GM23248 (cell line): ENCODE measurements at places on chromosomes 2 and 18.

DNA sequence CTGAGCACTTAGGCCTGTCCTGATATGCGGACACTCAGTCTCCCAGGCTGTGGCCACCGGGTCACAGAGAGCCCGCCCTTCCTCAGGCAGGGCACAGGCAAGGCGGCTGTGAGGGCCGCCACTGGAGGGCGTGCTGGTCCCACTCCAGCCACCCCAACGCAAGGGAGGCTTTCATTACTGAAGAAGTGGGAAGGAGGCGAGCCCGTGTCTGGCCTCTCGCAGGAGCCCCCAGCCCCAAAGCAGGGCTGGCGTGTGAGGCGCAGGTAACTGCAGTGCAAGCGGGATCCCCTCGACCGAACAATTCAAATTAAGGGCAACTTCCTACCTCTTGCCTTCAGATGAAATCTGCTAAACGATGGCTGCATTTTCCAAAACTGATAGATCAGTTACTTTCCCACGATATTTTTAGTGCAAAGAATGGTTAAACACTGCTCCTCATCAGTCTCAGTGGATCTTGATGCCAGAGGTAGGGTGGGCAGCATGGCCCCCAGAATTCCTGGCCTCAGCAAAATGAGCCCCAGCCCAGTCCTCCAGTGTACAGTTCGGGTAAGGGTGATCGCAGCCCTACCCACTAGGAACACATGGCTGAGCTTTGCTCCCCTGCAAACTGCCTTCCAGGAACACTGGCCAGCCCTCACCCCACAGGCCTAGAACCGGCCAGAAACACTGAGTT, 97.2 kb downstream of the SEPTIN10 start:
- DNase-seq = peak; percentile 50
- 0 out of 2 replicates have a peak, but pooled peaks cover under 1% of the 10 kb centered on the region for H3K27me3 ChIP-seq
- H3K4me3 ChIP-seq = no peak overlapping the region
- H3K36me3 ChIP-seq = no peaks in the 10 kb centered on the region

DNA sequence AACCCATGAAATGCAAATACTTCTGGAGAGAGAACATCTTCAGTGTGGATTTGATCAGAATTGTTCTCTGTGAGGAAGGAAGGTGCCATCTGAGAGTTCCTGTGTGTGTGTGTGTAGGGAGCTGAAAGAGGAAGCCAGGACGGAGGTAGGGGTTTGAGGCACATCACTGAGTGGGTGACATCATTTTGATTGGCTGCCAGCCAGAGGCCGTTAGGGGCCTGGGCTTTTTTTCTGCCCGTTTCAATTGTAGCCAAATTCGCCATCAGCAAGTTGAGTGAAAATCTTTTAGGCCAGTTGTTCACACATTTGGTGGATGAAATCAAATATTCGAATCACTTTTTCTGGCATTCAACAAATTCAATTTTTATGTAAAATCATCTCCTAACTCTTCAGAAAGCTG, 48.9 kb downstream of the TSN start:
- no peaks in the 10 kb centered on the region for H3K36me3 ChIP-seq
- no peak for DNase-seq
- no peak overlapping the region for H3K27ac ChIP-seq
- H3K4me3 ChIP-seq = no peak overlapping the region
- no peaks in the 10 kb centered on the region for H3K4me1 ChIP-seq
- H3K27me3 ChIP-seq = peaks cover 29% of the 10 kb centered on the region

DNA sequence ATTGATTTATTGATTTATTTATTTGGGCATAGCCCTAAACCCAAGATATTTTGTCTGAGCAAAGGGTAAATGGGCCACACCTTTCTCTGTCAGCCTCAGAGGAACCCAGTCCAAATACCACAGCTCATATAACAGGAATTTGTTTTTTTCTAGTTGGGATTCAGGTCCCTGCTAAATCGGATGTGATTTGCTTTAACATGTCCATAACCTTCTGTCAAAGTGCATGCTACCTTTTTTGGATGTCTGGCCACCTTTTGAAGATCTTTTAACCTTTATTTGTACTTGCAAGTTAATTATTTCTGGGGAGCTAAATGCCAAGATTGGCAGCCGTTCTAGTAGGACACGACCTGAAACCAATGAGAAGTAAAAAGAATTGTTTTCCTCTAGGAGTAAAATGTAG, 303.2 kb upstream of the UBE2E3 start:
- no peaks in the 10 kb centered on the region for H3K27me3 ChIP-seq
- peak; percentile 48 for DNase-seq
- peaks cover 21% of the 10 kb centered on the region for H3K4me1 ChIP-seq
- H3K4me3 ChIP-seq = no peak overlapping the region

GRCh38 chr2:127820080-127820668, 9.2 kb upstream of the WDR33 start:
- H3K4me1 ChIP-seq = no peaks in the 10 kb centered on the region
- H3K36me3 ChIP-seq = no peaks in the 10 kb centered on the region
- DNase-seq = peak; percentile 7
- no peak overlapping the region for H3K4me3 ChIP-seq
- peaks cover 7% of the 10 kb centered on the region for H3K27me3 ChIP-seq

DNA sequence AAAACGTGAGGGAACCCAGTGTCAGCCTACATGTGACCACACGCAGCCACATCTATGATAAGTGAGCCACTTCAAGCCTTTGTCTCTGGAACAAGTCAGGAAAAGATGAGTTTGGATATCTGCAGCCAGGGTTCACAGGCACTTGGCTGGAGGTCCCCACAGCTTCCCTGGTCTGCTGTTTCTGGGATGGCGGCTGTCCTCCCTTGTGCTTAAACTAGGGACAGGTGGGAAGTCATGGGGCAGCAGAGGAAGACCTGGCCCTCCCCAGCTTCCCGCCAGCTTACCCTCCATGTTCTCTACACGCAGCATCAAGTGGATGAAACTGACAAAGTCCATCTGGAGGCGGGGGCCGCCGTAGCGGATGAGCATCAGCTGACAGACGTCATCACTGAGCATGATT, 38.5 kb upstream of the GALNT14 start:
- no peak for DNase-seq
- no peak overlapping the region for H3K27ac ChIP-seq
- H3K36me3 ChIP-seq = no peaks in the 10 kb centered on the region
- no peak overlapping the region for H3K4me3 ChIP-seq
- no peaks in the 10 kb centered on the region; the same call in 1 of the 2 replicates for H3K27me3 ChIP-seq

DNA sequence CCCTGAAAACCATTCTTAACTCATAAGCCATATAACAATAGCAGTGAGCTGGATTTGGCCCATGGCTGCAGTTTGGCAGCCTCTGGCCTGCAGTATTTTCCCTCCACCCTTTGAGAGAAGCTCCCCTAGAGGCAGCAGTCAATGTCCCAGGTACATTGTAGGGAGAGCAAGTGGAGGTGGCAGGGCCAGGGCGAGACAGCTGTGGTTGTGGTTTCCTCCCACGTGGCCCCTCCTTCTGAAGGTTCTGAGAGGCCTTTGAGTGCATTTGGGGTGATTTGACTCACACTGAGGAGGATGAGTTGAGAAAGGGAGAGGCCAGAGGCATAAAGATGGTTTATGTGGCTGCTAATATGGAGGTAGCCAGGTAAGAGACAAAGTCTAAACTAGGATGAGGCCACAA, 45.5 kb upstream of the LDAH start:
- H3K4me1 ChIP-seq = no peaks in the 10 kb centered on the region
- DNase-seq = no peak
- no peak overlapping the region for H3K4me3 ChIP-seq
- no peaks in the 10 kb centered on the region for H3K27me3 ChIP-seq

- H3K27ac ChIP-seq = no peak overlapping the region
- peaks cover 20% of the 10 kb centered on the region; the same call in 1 of the 2 replicates for H3K4me1 ChIP-seq
- peaks cover 1% of the 10 kb centered on the region; the same call in 1 of the 2 replicates for H3K27me3 ChIP-seq
- DNase-seq = no peak
- H3K36me3 ChIP-seq = no peaks in the 10 kb centered on the region
- no peak overlapping the region for H3K4me3 ChIP-seq
These were observed 176.9 kb downstream of the BCL2 start for GRCh38 chr18:63142594-63143225.

DNA sequence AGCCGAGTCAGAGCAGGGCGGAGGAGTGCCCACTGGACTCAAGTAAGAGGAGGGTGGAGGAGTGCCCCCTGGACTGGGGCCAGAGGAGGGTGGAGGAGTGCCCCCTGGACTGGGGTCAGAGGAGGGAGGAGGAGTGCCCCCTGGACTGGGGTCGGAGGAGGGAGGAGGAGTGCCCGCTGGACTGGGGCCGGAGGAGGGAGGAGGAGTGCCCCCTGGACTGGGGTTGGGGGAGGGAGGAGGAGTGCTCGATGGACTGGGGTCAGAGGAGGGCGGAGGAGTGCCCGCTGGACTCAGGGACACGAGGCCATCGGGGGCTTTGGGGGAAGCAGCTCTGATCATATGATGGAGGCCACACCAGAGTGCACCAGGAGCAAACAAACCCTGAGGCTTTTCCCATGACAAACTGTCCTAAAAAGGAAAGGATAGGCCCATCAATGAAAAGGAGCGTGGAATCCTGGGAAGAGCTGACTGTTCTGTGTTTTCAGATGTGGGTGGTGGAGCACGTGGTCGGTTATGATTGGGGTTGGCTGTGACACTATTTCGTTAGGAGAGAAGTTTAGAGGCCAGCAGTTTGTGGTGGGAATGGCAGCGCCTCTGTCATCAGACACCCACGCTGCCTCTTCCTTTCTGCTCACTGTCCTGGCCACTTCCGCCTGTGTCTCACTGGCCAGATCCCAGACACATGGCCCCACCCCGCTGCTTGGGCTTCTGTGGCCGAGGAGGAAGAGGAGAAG, 24.5 kb upstream of the HPCAL1 start:
- no peaks in the 10 kb centered on the region for H3K27me3 ChIP-seq
- H3K4me1 ChIP-seq = peaks cover 26% of the 10 kb centered on the region
- H3K36me3 ChIP-seq = no peaks in the 10 kb centered on the region
- H3K27ac ChIP-seq = peak overlapping the region; percentile 71

GRCh38 chr2:154697418-154698252, 860 bp upstream of the KCNJ3 start:
- H3K4me3 ChIP-seq = no peak overlapping the region
- no peaks in the 10 kb centered on the region for H3K36me3 ChIP-seq
- no peaks in the 10 kb centered on the region for H3K27me3 ChIP-seq
- DNase-seq = no peak
- H3K27ac ChIP-seq = no peak overlapping the region

- H3K4me1 ChIP-seq = no peaks in the 10 kb centered on the region
- H3K27ac ChIP-seq = no peak overlapping the region
- no peak overlapping the region for H3K4me3 ChIP-seq
These were observed 23.8 kb downstream of the ADRA2B start for GRCh38 chr2:96092573-96092877.

DNA sequence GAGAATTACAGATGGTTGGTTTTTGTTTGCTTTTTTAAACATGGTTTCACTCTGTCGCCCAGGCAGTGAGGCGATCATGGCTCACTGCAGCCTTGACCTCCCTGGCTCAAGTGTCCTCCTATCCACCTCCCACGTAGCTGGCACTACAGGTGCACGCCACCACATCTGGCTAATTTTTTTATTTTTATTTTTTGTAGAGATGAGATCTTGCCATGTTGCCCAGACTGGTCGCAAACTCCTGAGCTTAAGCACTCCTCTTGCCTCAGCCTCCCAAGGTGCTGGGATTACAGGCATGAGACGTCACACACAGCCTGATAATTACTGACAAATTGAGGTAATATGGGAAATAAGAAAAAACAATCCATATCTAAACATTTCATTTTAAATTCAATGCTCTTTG, 110.5 kb upstream of the ZSWIM2 start:
- no peak overlapping the region for H3K27ac ChIP-seq
- no peak for DNase-seq
- no peaks in the 10 kb centered on the region for H3K4me1 ChIP-seq
- no peaks in the 10 kb centered on the region for H3K36me3 ChIP-seq
- no peak overlapping the region for H3K4me3 ChIP-seq

- peaks cover 26% of the 10 kb centered on the region for H3K27me3 ChIP-seq
- no peak overlapping the region for H3K4me3 ChIP-seq
- H3K4me1 ChIP-seq = no peaks in the 10 kb centered on the region
- no peak for DNase-seq
These were observed 19.8 kb upstream of the PLEK start for GRCh38 chr2:68345129-68345875.

GRCh38 chr2:148965623-148966437, 72.7 kb upstream of the LYPD6B start:
- H3K27ac ChIP-seq = no peak overlapping the region
- H3K4me3 ChIP-seq = no peak overlapping the region
- no peaks in the 10 kb centered on the region for H3K4me1 ChIP-seq
- H3K27me3 ChIP-seq = no peaks in the 10 kb centered on the region; the same call in 1 of the 2 replicates
- H3K36me3 ChIP-seq = no peaks in the 10 kb centered on the region

DNA sequence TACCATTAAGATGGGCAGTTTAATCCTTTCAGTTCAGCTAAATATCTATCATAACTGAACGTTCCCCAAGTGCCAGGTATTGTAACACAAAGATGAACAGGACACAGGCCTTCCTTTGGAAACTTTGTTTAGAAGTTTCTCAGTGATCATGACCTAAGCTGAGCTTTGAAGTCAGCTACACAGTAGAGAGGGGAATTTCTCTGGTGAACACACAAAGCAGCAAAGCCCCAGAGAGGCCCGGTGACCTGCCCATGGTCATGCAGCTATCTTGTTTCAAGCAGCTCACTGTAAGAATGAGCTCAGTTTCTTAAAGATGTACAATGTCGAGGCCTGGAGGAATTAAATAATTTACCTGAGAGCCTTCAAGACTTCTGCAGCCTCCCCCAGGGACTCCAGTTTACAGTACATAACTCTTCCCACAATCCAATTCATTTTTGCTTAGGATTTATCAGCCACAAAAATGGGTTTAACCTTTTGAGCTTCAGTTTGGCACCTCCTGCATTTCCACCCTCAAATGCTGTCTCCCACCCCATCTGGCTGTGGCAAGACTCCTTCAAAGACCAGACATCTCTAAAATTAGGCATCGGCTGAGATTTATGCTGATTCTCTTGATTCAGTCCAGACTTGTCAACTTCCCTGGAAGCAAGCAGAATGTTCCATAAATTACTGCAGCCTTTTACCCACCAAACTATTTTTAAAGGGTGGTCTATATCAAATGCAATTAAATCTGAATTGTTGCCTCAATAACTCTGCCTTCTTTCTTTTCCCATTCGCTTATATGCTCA, 325.6 kb downstream of the TXNL1 start:
- no peak overlapping the region for H3K27ac ChIP-seq
- no peak overlapping the region for H3K4me3 ChIP-seq

DNA sequence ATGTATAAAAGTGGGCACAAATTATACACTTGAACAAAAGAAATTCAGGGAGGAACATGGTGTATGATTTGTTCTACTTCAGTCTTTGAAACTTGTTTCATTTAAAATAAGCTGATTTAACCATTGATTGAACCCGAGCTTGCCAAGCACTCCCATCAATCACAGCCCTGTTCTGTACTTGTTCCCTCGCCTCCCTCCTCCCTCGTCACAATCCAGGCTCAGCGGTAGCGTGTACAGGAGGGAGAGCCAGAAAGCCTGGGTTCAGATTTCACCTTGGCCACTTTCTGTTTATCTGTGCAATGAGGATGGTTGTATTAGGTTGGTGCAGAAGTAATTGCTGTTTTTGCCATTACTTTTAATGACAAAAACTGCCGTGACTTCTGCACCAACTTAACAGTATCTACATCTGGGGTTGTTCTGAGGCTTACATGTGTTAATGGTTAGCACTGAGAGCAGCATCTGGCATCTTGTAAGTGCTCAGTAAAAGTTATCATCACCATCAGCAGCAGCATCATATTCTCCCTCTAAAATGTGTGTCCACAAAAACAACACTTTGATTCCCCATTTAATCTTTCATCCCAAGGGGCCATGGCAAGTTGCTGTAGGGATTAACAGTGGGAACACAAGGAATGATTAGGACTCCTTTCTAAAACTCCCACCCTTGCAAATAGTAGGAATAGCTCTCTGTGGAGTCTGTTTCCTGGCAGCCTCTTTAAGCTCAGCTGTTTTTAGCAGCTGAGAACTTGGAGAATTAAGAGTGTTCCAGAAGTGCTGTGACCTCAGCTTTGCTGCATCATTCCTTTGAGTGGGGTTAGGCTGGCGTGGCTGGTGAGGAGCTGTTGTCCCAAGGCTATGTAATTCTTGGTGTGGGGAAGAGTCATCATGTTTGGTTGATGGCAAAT, 4.7 kb downstream of the DPYSL5 start:
- no peak overlapping the region for H3K27ac ChIP-seq
- H3K4me1 ChIP-seq = no peaks in the 10 kb centered on the region
- peaks cover 95% of the 10 kb centered on the region for H3K27me3 ChIP-seq
